Stimulated activated CD4-positive, alpha-beta T cell treated with anti-CD3 and anti-CD28 coated beads, Interleukin-2, amount 100 ng/mL, for 48 hours (primary cell): ENCODE measurements at places on chromosomes 13 and 19.

GRCh38 chr19:58578012-58578925 is 5.1 kb upstream of the MZF1 start:
- no peak for DNase-seq

DNA sequence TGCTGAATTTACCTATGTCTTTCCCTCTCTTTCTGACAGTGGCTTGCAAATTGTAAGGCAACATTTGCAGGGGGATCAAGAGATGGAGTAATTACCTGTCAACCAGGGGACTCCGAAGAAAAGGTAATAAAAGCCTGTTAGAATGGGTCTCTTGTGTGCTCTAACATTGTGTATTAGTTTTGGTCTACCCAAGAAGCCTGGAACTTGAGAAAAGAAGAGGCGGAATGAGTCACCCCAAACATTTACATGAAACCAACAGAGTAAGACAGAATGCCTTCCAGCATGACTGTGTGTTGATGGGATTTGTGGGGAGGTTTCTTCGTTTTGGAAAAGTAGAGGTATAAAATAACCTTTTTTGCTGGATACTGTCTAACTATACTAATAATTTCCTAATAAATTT is 36.7 kb downstream of the ZAR1L start:
- DNase-seq: no peak

DNA sequence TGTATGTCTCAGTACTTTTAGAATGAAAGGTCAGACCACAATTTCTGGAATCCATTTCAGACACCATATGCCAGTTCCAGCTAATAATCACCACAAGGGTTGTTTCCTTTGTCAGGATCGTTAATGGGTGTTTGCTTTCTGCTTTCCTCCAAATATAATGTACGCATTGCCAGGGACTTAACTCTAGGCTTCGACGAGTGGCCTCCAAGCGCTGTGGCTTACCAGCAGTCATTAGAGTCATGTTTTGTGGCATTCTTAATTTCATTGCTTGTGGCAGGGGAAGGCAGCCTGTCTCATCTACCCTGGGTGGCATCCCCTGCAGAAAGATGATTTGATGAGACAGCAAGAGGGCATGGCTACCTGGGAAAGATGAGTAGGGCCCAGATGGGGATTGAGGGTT is 22.5 kb downstream of the SAFB start:
- no peak for DNase-seq

DNA sequence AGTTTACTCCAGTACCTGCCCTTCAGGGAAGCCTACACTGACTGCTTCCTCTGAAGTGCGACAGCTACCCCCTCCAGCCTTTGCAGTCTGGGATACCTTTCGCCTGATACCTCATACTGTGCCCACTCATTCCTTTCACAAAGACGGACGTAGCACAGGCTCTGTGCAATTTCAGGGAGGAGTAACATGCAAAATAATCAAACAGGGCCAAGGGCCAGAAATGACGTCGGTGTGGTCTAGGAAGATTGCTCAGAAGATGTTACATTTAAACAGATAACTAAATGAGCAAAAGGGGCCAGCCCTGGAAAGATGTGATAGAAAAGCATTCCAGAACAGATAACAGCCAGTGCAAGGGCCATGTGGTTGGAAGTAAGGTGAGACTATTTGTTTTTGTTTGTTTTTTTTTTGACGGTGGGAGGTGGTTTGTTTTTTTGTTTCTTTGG is 6.6 kb upstream of the DDX39A start:
- DNase-seq: no peak

- DNase-seq: no peak
Measured at GRCh38 chr13:30711375-30711774, 24.0 kb upstream of the ALOX5AP start.

DNA sequence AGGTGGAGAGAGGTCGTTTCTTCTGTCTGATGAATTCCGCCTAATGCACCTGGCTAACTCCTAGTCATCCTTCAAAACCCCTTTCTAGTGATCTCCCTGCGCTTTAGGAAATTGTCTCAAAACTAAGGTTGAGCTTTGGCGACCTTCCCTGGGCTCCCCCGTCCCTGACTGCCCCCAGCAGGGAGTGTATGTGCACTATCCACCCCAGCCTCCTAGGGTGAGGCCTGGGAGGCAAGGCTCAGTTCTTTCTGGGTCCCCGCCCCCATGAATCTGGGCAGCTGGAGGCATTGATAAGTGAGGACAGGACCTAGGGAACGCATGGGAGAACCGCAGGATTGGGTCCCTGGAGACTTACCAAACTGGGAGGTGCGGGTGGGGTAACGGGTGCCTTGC is 378 bp downstream of the TLE6 start:
- no peak for DNase-seq

- DNase-seq: no peak
Measured at GRCh38 chr19:55149078-55150003, at the start of gene TNNT1. Gene TNNT1 (minus strand): TSS chr19:55149206. CDS start chr19:55147157, 2,049 bp downstream.

DNA sequence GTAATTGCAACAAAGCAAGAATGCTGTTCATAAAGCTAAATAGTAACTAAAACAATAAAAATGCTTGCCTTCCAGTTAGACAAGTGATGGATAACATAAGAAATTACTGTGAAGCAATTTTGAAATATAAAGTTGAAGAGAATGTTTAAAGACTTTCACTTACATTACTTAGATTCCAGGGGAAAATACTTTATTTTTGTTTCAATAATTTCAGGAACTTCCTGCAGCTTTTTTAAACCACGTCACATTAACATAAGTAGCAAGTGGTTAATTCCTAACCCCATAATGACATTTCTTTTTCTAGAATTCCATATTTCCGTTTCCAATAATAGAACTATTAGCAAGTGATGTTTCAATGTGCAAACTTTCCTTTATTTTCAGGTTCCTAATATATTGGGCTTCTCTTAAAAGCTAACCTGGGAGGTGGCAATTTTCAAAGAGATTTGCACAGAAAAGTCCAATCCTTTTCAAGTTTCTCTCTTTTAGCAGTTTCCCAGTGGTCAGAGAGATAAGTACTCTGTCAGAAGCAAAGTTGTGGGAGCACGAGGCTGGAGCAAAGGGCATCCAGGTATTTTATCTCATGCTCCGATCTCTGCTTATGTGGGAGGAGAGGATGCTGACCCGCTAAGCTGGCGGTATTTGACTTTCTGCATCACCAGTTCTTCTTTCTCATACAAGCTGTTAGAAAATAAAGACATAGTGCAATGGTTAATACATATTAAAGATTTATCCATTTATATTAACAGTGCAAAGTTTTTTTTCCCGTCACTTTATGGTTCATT is 1025.3 kb downstream of the EFNB2 start:
- DNase-seq: no peak

DNA sequence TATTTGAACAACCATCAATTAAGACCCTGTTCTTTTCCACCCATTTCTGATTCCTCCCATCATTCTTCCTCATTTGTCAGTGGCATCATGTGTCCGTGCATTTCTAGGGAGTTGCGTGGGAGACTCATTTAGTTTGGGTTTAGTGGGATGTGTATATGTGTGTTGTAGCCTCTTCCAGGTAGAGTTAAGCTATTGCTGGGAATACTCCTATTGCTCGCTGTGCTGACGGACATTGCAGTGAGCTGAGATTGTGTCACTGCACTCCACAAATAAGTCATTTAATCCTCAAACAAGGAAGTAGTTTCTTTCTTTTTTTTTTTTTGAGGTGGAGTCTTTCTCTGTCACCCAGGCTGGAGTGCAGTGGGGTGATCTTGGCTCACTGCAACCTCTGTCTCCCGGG is 42.2 kb upstream of the RCBTB2 start:
- DNase-seq: no peak

- no peak for DNase-seq
Measured at GRCh38 chr19:54133312-54133956, 4.1 kb upstream of the CNOT3 start.

GRCh38 chr19:4456843-4457653 is 546 bp downstream of the UBXN6 start:
- peak; percentile 30 for DNase-seq

DNA sequence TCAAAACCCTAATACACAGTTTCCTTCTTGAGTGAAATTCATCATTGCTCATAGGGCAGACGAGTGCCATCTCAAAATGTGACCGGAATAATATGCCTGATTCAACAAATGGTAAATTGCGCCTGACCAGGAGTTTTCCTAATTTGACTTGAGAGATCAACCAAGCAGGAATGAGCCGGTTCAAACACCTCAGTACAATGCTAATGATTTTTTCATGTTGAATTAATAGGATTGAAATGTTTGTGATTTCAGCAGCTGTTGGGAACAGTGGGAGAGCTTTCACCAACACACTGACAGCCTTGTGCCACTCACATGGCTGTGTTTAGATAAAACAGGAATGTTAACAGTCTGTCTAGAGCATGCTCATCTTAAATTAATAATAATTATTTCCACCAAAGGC is 484.8 kb downstream of the PCDH9 start:
- no peak for DNase-seq
